ENCODE measurements at places on chromosomes 6 and 20. TPM values are rescaled to one million over a fixed set of nuclear protein-coding genes. Genes with fewer than 3 reads are reported as not detected.

The PLCB1 gene
- total RNA-seq: 3.9 TPM

The BANF2 gene
- total RNA-seq: not detected

The SLC22A1 gene
- total RNA-seq: not detected

The PACSIN1 gene
- total RNA-seq: not detected

The LPIN3 gene
- not detected for total RNA-seq

The PPP1R14C gene
- not detected for total RNA-seq

The MROH8 gene
- 5.1 TPM for total RNA-seq

The EDN3 gene
- total RNA-seq: not detected

The SLC4A11 gene
- total RNA-seq: not detected

The GGTLC1 gene
- total RNA-seq: not detected

GRCh38 chr6:63307581-63308246, 12.1 kb downstream of the LGSN start:
- no peak overlapping the region for H3K4me3 ChIP-seq
- H3K4me1 ChIP-seq: no peaks in the 10 kb centered on the region

GRCh38 chr6:39729945-39730344, 4.7 kb upstream of the KIF6 start:
- no peaks in the 10 kb centered on the region for H3K36me3 ChIP-seq
- peaks cover 4% of the 10 kb centered on the region for H3K4me1 ChIP-seq
- no peak for DNase-seq
- no peaks in the 10 kb centered on the region for H3K27me3 ChIP-seq
- no peak overlapping the region for H3K4me3 ChIP-seq

DNA sequence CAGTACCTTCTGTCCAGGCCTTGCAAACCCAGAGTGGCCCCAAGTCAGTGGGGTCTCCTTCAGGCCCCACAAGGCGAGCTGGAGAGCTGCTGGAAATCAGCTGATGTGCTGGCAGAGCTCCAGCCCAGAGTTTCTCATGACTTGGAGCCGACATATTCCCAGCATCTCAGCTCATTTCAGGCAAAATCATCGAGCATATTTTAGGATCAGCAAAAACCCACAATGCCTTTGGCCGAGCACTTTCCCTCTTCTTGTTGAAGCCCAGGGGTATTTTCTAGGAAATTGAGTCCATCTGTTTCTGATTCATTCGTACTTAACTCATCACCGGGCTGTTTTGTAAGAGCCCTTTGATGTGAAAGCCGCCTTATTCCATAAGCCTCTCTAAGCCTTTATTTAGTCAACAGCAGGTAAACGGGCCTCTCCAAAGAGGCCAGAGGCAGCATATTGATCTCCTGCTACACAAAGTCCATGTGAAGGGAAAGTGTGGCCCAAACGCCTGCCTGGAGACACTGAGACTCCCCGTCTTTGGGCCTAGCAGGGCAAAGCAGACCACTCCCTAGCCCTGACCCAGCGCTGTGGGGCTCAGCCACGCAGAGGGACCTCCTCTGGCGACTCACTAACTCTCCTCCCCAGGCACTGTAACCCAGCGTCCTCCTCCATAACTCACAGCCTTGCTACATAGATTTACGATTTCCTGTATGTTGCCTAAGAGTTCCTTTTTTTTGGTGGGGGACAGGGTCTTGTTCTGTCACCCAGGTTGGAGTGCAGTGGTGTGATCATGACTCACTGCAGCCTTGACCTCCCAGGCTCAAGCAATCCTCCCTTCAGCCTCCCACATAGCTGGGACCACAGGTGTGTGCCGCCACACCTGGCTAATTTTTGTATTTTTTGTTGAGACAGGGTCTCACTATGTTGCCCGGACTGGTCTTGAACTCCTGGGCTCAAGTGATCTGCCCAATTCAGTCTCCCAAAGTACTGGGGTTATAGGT, 12.1 kb upstream of the C20orf203 start:
- H3K27ac ChIP-seq: no peak overlapping the region
- H3K36me3 ChIP-seq: no peaks in the 10 kb centered on the region
- H3K4me3 ChIP-seq: no peak overlapping the region
- peaks cover 8% of the 10 kb centered on the region for H3K4me1 ChIP-seq
- DNase-seq: no peak

- no peaks in the 10 kb centered on the region for H3K27me3 ChIP-seq
- no peak for DNase-seq
- H3K27ac ChIP-seq: no peak overlapping the region
- H3K36me3 ChIP-seq: no peaks in the 10 kb centered on the region
- H3K4me3 ChIP-seq: no peak overlapping the region
These were observed 190.0 kb upstream of the COL21A1 start for GRCh38 chr6:56437171-56437900.

DNA sequence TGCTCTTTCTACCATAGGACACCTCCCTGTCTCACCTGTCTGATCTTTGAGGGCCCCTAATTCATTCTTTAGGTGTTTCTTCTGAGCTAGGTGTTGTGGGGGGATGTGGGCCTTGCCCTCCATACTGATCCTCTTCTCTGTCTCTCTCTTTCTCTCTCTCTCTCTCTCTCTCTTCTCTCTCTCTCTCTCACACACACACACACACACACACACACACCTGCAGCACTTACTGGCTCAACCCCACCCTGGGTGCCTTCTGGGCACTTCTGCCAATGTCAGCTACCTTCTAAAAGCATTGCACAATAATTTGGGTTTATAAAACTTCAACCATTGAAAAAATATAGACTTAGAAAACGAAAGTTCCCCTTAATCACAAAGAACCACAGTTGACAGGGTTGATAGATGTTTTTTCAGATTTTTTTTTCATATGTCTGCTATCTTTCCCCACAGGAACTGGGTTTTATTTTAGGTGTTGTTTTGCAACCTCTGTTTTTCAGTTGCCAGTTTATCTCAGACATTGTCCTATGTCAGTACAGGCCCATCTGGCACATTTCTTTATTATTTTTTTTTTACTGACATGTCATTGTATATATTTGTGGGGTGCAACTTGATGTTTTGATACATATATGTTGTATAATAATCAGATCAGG, 28.1 kb downstream of the PKIG start:
- H3K27me3 ChIP-seq: no peaks in the 10 kb centered on the region
- H3K4me1 ChIP-seq: peaks cover 8% of the 10 kb centered on the region
- no peak for DNase-seq
- H3K4me3 ChIP-seq: no peak overlapping the region
- peaks cover 8% of the 10 kb centered on the region for H3K36me3 ChIP-seq
- H3K27ac ChIP-seq: no peak overlapping the region

DNA sequence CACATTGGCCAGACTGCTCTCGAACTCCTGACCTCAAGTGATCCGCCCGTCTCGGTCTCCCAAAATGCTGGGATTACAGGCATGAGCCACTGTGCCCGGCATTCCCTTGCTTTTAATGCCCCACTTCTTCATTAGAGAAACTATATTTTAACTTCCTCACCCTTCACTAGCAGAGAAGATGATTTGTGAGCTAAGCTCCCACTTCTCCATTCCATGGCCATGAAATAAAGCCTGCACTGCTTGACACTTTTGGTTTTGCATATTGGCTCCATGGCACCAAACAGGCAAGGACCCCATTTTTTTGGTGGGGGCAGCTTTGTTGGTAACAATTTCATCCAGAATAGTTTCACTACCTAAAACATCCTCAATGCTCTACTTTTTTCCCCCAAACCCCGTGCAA, 145.3 kb downstream of the TFAP2B start:
- DNase-seq: no peak
- H3K4me1 ChIP-seq: no peaks in the 10 kb centered on the region
- no peaks in the 10 kb centered on the region for H3K36me3 ChIP-seq

DNA sequence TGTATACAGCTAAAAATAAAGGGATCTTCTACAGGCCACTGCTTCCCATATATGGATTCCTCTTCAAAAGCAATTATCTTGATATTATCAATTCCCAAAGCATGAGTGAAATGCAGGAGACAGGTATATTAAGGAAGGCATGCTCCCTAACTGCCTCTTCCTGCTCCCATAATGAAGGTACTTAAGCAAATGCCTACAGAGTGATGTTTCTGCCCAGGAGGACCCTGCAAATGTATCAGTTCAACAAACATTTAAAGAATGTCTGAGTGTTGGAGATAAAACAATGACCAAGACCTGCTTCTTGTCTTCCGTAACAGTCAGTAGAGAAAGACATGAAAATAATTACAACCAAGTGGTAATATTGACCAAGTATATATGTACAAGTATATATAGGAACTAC, 4.2 kb downstream of the UBE2J1 start:
- H3K4me3 ChIP-seq: no peak overlapping the region
- H3K36me3 ChIP-seq: peaks cover 9% of the 10 kb centered on the region
- H3K27me3 ChIP-seq: no peaks in the 10 kb centered on the region
- no peak for DNase-seq
- no peak overlapping the region for H3K27ac ChIP-seq

- H3K4me1 ChIP-seq: no peaks in the 10 kb centered on the region
- no peak for DNase-seq
- H3K27me3 ChIP-seq: no peaks in the 10 kb centered on the region
- no peak overlapping the region for H3K4me3 ChIP-seq
- H3K36me3 ChIP-seq: no peaks in the 10 kb centered on the region
- H3K27ac ChIP-seq: no peak overlapping the region
These were observed 362.3 kb downstream of the MAFB start for GRCh38 chr20:40326784-40327183.

- peak overlapping the region; percentile 6 for H3K4me3 ChIP-seq
- peak; percentile 92 for DNase-seq
- peaks cover 43% of the 10 kb centered on the region for H3K4me1 ChIP-seq
- no peaks in the 10 kb centered on the region for H3K36me3 ChIP-seq
These were observed 379.3 kb downstream of the MAFB start for GRCh38 chr20:40309731-40310130.

- H3K27ac ChIP-seq: no peak overlapping the region
- no peak overlapping the region for H3K4me3 ChIP-seq
- H3K27me3 ChIP-seq: no peaks in the 10 kb centered on the region
- H3K4me1 ChIP-seq: no peaks in the 10 kb centered on the region
These were observed 15.4 kb upstream of the L3MBTL1 start for GRCh38 chr20:43492101-43492500.

- H3K36me3 ChIP-seq: no peaks in the 10 kb centered on the region
- no peak overlapping the region for H3K4me3 ChIP-seq
- no peaks in the 10 kb centered on the region for H3K27me3 ChIP-seq
- H3K4me1 ChIP-seq: peaks cover 5% of the 10 kb centered on the region
These were observed 29.2 kb downstream of the TFEB start for GRCh38 chr6:41705996-41706835.

GRCh38 chr6:106452628-106453027, 92.1 kb downstream of the CRYBG1 start:
- no peak overlapping the region for H3K4me3 ChIP-seq
- H3K36me3 ChIP-seq: no peaks in the 10 kb centered on the region
- H3K27ac ChIP-seq: no peak overlapping the region
- peaks cover 5% of the 10 kb centered on the region for H3K4me1 ChIP-seq
- peaks cover 6% of the 10 kb centered on the region for H3K27me3 ChIP-seq

DNA sequence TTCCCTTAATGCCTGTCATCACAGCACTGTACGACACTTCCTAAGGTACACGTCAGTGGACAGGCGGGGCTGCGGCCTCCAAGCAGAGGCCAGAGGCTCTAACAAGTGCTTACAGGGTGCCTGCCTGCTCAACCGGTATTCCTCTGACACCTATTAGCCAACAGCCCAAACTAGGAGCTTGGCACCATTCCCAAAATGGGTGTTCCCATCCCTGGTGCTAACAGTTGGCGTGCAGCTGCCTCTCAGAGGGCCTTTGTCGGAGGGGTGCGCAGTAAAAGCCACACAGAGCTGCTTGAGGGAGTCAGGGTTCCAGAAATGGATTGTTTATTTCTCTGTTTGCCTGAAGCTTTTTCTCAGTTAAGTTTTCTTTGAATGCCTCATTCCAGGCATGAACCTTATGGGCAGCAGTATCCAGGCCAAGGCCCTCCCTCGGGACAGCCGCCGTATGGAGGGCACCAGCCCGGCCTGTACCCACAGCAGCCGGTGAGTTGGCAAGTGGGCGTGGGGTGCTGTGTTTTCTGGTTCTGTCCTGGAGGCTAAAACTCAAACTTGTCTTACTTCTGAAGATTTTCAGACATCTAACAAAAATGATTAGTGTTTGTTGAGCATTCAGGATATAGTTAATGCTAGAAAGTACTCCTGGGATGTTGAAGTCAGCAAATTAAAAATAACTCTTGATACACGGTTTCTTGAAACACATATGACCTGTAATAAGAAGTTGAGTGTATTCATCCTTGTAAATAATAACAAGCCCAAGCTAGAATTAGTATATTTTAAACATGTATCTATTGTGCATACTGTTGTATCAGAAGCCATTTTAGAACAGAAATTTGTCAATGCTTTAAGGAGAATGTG, 124.7 kb downstream of the TMEM242 start:
- H3K4me3 ChIP-seq: no peak overlapping the region
- H3K27me3 ChIP-seq: no peaks in the 10 kb centered on the region
- no peak for DNase-seq
- H3K27ac ChIP-seq: no peak overlapping the region

- H3K27ac ChIP-seq: peak overlapping the region; percentile 89
- no peaks in the 10 kb centered on the region for H3K27me3 ChIP-seq
- peaks cover 73% of the 10 kb centered on the region for H3K4me1 ChIP-seq
- no peak for DNase-seq
- H3K36me3 ChIP-seq: peaks cover 30% of the 10 kb centered on the region
- H3K4me3 ChIP-seq: no peak overlapping the region
These were observed 50.7 kb downstream of the PPARD start for GRCh38 chr6:35392773-35393672.

GRCh38 chr20:63588641-63589041, 14.6 kb upstream of the HELZ2 start:
- no peaks in the 10 kb centered on the region for H3K27me3 ChIP-seq
- H3K4me3 ChIP-seq: no peak overlapping the region
- no peak overlapping the region for H3K27ac ChIP-seq
- peak; percentile 42 for DNase-seq

- DNase-seq: no peak
- no peak overlapping the region for H3K4me3 ChIP-seq
- H3K36me3 ChIP-seq: no peaks in the 10 kb centered on the region
These were observed 95.5 kb upstream of the AGPAT4 start for GRCh38 chr6:161369339-161369738.

DNA sequence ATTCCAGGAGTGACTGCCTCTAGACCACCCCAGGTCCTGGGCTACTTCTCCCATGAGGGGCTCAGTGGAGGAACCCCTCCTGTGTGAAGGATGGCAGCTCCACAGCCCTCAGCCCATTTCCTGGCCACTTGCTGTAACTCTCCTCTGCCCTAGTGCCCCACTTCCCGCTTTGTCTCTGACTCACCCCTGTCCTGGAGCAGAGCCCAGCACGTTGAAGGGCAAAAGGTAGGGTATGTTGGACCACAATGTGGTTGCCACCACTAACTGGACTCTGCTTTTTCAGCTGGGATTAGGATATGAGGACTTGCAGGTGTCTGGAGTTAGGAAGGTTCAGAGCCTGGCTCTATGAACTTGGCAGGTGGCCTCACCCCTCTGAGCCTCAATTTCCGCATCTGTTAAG, 2.4 kb downstream of the MYBL2 start:
- H3K27ac ChIP-seq: no peak overlapping the region
- DNase-seq: no peak
- H3K4me1 ChIP-seq: peaks cover 15% of the 10 kb centered on the region
- H3K36me3 ChIP-seq: peaks cover 21% of the 10 kb centered on the region

DNA sequence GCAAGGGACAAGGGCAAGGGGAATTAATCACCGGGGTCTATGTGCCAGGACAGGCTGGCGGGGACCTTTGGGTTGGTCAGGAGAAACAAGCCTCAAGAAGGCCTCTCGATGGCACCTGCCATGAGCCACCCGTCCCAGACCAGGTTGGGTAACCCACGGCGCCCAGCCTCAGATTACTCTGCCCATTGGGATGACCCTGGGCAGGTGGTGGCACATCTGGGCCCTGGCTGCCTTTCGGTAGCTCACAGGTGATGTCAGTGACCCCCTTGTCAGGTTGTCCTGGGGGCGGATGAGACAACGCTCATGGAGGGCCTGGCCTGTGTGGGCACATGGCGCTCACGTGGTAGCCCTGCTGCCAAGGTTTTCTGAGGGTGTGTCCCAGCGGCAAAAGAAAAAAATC, 152.2 kb downstream of the SYCP2 start:
- H3K27ac ChIP-seq: no peak overlapping the region
- DNase-seq: no peak
- no peaks in the 10 kb centered on the region for H3K36me3 ChIP-seq
- no peaks in the 10 kb centered on the region for H3K27me3 ChIP-seq
- H3K4me3 ChIP-seq: no peak overlapping the region
